Left lung (tissue), 14 donors: ENCODE measurements at places on chromosomes 1 and 21.

DNA sequence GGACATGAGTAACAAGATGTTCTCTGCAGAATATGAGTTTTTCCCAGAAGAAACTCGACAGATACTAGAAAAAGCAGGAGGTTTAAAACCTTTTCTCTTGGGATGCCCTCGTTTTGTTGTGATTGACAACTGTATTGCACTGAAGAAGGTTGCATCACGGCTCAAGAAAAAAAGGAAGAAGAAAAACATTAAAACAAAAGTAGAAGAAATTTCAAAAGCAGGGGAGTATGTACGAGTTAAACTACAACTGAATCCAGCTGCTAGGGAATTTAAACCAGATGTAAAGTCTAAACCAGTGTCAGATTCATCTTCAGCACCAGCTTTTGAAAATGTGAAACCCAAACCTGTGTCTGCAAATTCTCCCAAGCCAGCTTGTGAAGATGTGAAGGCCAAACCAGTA lies 92.5 kb downstream of the TTC3 start:
- no peak for DNase-seq

- no peak for DNase-seq
These were observed 222.3 kb downstream of the TPR start for GRCh38 chr1:186152620-186153239.

- DNase-seq, result no peak
These were observed 5.3 kb upstream of the IBA57 start for GRCh38 chr1:228160201-228160761.

DNA sequence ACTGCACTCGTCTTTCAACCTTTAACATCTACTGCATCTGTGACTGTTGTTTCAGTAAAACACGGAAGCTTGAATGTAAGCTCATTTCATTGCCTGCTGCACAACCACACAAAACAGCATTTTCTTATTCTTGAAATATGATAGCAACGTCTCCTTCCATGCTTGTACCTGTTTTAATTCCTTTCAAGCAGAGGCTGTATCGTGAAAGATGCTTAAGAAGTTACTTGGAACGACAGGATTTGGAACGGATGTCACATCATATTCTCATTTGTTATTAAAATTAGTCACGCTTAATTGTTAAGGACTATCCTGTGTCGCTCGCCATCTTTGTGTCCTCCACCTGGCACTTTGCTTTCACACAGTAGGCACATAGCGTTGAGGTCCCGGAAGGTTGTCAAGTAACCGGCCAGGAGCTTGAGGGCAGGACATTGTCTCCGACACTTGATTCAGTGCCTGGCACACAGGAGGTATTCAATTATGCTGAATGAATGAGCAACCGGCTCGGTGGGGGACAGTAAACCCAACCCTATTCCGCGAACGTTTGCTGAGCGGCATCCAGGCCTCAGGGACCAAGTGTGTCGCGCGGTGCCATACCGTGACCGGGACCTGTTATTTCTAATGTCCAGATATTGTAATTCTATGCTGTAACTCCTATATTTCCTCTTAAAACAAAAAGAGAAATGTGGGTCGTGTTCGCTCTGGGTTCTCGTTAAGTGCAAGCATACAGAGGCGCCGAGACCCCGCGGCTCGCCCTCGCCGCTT lies 499 bp upstream of the SH3GLB1 start:
- no peak for DNase-seq

- DNase-seq, result no peak
These were observed 42.8 kb downstream of the RTCA start for GRCh38 chr1:100308777-100309176.
